ENCODE measurements at places on chromosomes 5 and 9. TPM values are rescaled to one million over a fixed set of nuclear protein-coding genes. Genes with fewer than 3 reads are reported as not detected.

GMCL2 gene
- total RNA-seq = not detected

FRMPD1 gene
- 1.3 TPM for total RNA-seq

BTNL8 gene
- not detected for total RNA-seq

DEPDC1B gene
- total RNA-seq = 17.5 TPM

BAAT gene
- total RNA-seq = 0.31 TPM

OR13C2 gene
- total RNA-seq = not detected

FBP2 gene
- total RNA-seq = not detected

PLAC8L1 gene
- total RNA-seq = not detected

OR1J4 gene
- not detected for total RNA-seq

TUSC1 gene
- 10.0 TPM for total RNA-seq

STARD4 gene
- total RNA-seq = 49.5 TPM

RLN2 gene
- not detected for total RNA-seq

LVRN gene
- total RNA-seq = 7.5 TPM

TRIP13 gene
- total RNA-seq = 8.1 TPM

OTP gene
- not detected for total RNA-seq

C5orf34 gene
- total RNA-seq = 5.0 TPM

FAM193B gene
- total RNA-seq = 60.4 TPM

MEF2C gene
- 1,487 TPM for total RNA-seq

ATP10B gene
- 7.2 TPM for total RNA-seq

ABLIM3 gene
- 19.4 TPM for total RNA-seq

ARSK gene
- 8.1 TPM for total RNA-seq

CORO2A gene
- 5.0 TPM for total RNA-seq

ANXA6 gene
- 85.4 TPM for total RNA-seq

DCP2 gene
- total RNA-seq = 93.3 TPM

WNK2 gene
- 86.1 TPM for total RNA-seq

IL4 gene
- not detected for total RNA-seq

SNCAIP gene
- 73.6 TPM for total RNA-seq

HRH2 gene
- total RNA-seq = 8.8 TPM

DPYSL3 gene
- 1,294 TPM for total RNA-seq

AIF1L gene
- total RNA-seq = 21.0 TPM

SLC4A9 gene
- not detected for total RNA-seq

THBS4 gene
- total RNA-seq = 3.4 TPM

OR1N1 gene
- not detected for total RNA-seq

AJM1 gene
- total RNA-seq = 1.9 TPM

GLRA1 gene
- total RNA-seq = not detected

FOXD4L3 gene
- total RNA-seq = not detected

FAM53C gene
- total RNA-seq = 25.7 TPM

SOX30 gene
- not detected for total RNA-seq

BNC2 gene
- 0.31 TPM for total RNA-seq

AK8 gene
- total RNA-seq = 1.6 TPM

INSL6 gene
- total RNA-seq = not detected

FST gene
- total RNA-seq = 2.2 TPM

OR13J1 gene
- not detected for total RNA-seq

GRIA1 gene
- 356 TPM for total RNA-seq

MEGF10 gene
- total RNA-seq = 28.2 TPM

SPATA31D4 gene
- not detected for total RNA-seq

RBM27 gene
- total RNA-seq = 39.8 TPM

FANCG gene
- total RNA-seq = 39.4 TPM

Measured in parietal lobe (tissue), 2 donors.